HCT116 (cell line): ENCODE measurements at places on chromosomes 11 and 22. TPM values are rescaled to one million over a fixed set of nuclear protein-coding genes. Genes with fewer than 3 reads are reported as not detected.

NCF4 gene
- total RNA-seq = 0.37 TPM

UBE4A gene
- 49.9 TPM for total RNA-seq

UBQLN3 gene
- total RNA-seq = not detected

FAM180B gene
- total RNA-seq = not detected

MEI1 gene
- total RNA-seq = 0.64 TPM

TUG1 gene
- 45.0 TPM for total RNA-seq

APOBEC3H gene
- total RNA-seq = 1.8 TPM

MS4A7 gene
- total RNA-seq = 0.22 TPM

ROM1 gene
- 2.7 TPM for total RNA-seq

MTMR3 gene
- total RNA-seq = 27.0 TPM

HEPHL1 gene
- not detected for total RNA-seq
